ENCODE measurements at places on chromosomes 7 and 10.

GRCh38 chr7:156616269-156617202 is 24.0 kb upstream of the RNF32 start:
- no peak for DNase-seq

DNA sequence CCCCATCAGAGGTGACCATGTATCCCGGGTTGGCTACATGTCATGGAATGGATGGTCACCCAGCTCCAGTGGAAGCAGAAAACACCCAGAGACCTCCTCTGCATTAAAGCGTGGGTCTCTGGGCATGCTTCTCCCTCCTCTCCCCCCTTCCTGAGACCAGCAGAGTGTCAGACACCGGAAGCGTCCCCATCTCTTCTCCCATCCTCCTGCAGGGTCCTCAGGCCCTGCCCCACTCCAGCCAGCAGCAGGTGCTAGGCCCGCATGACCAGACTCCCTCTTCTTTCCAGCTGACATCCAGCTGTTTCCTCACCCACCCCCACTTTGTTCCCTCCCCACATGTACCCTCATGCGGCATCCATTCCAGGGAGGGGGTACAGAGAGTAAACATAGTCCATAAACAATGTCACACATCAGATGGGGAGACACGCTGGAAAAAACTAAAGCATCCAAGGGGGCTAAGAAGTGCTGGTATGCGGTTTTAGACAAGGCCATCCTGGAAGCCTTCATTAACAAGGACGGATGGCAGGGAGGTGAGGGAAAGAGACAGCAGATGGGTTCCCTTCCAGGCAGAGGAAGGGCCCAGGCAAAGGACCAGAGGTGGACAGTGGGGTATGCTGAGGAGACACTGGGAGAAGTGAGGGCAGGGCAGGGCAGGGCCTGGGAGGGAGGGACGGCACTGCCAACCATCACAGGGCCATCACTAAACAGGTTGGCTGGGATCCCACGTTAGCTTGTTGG is 12.5 kb upstream of the SLC18A3 start:
- DNase-seq, result no peak

DNA sequence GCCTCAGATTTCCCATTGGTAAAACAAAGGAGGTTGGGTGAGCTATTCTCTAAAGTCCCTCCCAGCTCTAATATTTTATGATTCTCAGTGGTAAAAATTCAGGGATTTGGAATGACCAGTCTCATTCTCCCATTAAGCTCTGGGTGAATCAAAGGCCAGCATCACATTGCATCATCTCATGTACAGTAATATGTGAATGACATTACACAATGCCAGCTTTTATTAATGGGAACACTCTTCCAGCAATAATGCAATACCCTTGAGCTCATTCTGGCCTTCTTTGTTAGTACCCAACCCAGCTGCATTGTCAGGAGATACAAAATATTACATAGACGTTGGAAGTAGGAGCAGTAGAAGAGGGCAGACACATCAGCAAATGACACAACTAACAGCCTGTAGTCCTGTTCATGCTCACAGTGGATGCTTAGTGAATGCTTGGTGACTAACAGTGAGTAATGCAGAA is 100.0 kb upstream of the EGR2 start:
- DNase-seq, result no peak

DNA sequence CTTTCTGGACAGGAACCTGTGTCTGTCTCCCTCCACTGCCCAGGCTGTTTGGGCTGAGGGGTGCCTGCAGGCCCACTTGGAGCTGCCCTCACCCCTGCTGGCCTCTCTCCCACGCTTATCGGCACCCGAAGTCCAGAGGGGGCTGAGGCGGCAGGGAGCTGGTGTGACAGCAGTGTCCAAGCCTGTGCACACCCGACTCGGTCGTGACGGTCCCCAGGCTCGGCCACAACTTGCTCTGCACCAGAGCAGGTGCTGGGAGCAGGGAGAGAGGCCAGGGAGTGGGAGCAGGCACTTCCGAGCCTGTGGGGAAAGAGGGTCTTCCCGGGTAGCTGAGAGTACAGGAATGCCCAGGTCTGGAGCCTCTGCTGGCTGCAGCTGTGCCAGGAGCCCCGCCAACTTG is 23.0 kb downstream of the INPP5F start:
- no peak for DNase-seq

GRCh38 chr10:110617425-110618229 is 26.5 kb upstream of the RBM20 start:
- DNase-seq, result no peak

- no peak for DNase-seq
These were observed 162.1 kb downstream of the ZNF438 start for GRCh38 chr10:30869566-30869965.

- DNase-seq, result no peak
These were observed 357.6 kb downstream of the DPP6 start for GRCh38 chr7:154409703-154410311.
